ENCODE measurements at places on chromosomes 16 and 17.

DNA sequence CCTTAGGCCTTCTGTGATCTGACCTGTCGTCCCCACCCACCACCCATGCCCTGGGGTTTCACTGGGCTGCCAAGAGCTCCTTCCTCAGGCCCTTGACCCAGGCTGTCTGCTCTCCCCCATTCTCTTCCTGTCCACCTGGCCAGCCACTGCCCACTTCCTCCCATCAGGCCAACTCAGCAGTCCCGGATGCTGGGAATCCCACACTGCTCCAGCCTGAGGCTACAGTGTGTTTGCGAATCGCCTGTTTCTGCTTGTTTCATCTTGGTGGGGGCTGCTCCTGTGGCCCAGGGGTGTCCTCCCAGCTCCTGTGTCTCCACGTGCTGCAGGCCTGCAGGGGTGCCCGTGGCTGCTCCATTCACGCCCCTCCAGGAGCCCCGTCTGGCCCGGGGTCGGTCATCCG is 839 bp upstream of the METRN start:
- no peak for DNase-seq

DNA sequence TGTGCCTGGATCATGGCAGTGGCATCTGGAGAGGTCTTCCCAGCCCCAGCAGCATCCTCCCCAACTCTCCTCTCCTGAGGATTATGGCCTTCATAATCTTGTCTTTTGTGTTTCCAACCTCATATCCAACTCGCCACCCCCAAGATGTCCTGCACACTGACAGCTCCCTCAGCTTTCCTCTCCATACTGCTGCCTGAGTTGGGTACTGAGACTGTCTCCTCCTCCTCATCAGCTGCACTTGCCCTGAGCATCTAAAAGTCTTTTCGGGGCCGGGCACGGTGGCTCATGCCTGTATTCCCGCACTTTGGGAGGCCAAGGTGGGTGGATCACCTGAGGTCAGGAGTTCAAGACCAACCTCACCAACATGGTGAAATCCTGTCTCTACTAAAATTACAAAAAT is 2.0 kb downstream of the CD300LB start:
- no peak for DNase-seq

- no peak for DNase-seq
These were observed 269.8 kb downstream of the RBFOX1 start for GRCh38 chr16:7602291-7602950.

DNA sequence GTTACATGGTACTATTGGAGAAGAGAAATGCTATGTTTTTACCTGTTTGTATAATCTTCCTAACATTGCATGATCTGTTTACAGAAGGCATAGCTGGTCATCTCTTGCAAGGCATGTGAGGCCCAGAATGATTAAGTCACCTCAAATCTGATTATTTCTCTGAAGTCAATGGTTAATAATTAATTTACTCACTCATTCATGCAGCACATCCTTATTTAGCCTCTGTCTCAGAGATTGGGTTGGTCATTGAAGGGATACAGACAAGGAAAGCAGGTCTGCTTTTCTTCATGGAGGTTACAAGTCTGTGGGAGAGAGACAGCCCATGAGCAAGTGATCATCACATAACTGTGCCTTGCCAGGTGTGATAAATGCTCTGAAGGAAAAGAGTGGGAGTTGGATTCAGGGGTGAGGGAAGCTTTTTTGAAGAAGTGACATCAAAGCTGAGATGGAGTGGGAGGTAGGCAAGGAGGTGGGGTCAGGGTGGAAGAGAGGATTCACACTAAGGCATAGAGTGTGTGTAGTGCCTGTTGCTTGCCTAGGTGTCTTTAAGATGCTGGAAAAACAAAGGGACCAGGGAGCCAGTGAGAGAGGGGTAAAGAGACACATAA is 16.3 kb upstream of the RBFOX1 start:
- no peak for DNase-seq

- peak; percentile 74 for DNase-seq
These were observed 19.7 kb downstream of the GOSR2 start for GRCh38 chr17:46942441-46943217.

GRCh38 chr16:398561-399339 is 1.8 kb downstream of the NME4 start:
- no peak for DNase-seq
